ENCODE measurements at places on chromosomes 3 and 15. TPM values are rescaled to one million over a fixed set of nuclear protein-coding genes. Genes with fewer than 3 reads are reported as not detected.
A peak's percentile ranks its signal among the peaks of the same experiment; 100 is the strongest.

DNA sequence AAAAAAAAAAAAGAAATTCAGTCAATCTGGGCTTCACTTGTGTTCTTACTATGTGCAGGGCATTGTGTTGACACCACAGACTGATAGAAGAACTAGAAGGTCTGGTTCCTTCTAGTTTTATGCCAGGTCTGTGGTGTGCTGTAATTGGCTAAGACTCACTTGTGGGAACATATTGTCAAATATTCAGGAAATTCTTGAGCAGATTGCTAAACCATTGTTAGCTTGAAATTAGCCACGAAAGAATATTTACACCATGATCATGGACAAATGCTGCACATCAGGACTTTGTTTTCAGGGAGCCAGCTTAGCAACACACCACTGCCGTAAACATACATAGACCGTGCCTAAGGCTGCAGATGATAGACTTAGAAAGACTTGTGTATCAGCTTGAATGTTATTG is 74.6 kb downstream of the GTPBP8 start:
- DNase-seq, result no peak

DNA sequence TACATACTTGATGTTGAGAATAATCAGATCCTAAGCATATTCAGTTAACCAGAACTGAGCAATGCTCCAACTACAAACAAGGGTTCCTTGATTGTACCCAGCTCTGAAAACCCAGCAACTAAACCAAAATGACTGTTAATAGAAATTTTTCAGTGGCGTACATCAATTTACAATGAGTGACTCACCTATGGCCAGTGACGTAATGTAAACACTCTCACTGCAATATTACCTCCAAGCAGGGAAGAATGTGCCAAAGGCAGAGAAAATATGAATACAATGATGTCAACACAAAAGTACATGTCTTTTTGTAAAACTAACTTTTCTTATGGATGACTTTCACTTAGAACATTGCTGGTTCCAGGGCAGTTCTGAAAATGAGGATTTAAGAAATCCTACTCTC is 611.3 kb downstream of the EDEM1 start:
- DNase-seq, result no peak

DNA sequence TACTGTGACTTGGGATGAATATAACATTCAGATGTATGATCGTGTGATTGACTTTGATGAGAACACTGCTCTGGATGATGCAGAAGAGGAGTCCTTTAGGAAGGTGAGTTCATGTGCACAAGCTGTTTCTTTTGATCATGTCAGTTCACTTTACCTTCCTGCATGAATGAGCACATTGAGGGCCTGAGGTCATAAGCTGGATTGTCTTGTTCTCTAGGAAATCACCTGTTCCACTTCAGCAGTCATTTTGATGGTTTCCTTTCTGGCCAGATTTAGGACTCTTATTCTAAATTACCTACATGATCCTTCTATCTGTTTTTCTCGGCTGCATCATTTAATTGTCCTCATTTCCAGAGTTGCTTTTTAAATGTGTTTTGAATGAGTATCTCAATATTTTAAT is 4.1 kb downstream of the RCN2 start:
- no peak for DNase-seq

DNA sequence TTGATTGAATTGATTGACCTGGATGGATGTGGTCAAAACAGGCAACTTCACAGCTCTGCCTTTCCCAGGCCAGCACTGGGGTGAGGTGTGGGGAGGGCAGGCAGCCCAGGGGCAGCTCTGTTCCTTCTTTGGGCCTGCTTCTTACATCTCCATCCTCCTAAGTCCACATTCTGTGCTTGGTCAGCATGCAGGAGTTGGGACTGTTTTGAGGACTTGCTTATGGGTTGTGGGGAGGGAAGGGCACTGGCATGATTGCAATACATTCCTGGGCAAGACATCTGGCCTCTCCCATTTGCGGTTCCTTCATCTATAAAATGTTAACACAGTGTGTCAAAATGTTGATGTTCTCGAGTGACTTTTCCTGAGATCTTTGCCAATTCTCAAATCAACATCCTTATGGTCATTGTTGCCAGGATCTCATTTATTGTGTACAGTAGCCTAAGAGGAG is 84.1 kb downstream of the ST6GAL1 start:
- DNase-seq, result no peak

- DNase-seq, result no peak
These were observed 9.7 kb upstream of the DAG1 start for GRCh38 chr3:49460188-49460890.

DNA sequence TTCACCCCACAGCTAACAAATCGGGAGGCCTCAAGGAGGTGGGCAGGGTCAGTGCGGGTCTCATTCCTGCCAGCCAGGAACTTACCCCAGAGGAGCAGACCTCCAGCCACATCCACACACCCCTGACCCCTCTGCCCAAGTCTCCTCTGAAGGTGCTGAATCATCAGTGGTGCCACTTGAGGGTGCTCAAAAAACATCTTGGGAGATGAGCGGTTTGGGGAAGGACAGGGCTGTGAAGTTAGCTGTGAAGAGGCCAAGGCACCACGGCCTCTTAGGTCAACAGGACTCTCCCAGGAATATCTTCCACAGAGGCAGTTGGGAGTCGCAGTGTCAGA is 1.2 kb downstream of the DAPK2 start:
- no peak for DNase-seq

DNA sequence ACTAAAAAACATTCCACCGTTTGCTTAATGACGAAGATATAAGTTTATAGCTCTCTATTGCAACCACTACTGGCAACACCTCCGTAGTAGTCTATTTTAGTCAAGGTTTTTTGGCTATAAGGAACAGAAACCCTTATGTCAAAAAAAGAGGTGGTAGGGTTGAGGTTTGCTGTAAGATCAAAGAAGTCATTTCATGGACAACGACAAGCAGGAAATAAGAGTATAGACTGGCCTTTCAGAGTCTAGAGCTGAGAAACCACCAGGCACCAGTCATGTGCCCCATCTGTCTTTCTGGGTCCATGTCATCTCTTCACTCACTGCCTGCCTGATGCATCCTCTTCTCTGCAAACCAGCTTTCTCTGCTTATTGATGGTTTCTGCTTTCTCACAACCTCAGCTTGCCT is 42.7 kb downstream of the THBS1 start:
- DNase-seq, result no peak

GRCh38 chr3:32881624-32882023 is 63.8 kb downstream of the TRIM71 start:
- no peak for DNase-seq

DNA sequence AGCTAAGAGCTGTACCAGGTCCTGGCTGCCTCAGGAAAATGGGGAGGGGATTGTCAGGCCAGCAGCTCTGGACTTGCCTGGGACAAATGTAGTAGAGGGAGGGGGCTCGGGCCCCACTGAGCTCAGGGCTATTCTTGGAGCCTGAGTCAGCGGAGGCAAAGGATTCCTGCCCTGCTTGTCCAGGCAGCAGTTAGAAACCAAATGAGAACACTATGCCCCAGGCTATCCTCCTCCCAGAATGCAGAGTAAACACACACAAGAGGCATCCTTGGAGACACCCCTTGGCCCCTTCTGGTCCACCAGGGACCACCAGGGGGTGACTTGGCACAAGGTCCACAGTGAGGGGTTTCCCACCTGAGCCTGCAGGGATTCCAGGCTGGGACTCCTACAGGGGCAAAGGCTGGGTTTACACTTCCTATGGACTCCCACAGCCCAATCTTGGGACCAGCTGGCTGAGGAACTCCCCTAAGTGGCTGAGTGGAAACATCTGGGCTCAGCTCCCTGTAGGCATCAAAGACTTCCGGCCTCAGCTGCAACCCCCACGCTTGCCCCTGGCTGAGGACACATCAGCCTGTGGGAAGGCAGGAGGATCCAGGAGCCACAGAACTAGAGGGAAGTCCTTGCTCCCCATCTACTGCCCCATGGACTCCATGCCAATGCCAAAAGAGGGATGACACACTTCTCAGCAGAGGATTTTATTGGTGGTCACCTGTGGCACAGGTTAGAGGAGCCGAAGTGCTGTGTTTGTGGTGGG is 3.4 kb upstream of the COL7A1 start:
- peak; percentile 86 for DNase-seq

Gene CX3CR1
- 0.42 TPM for total RNA-seq

Gene MYO5A
- total RNA-seq, result 21.6 TPM

Gene CCDC66
- total RNA-seq, result 24.5 TPM

Gene FGF7
- total RNA-seq, result 38.3 TPM
